ENCODE measurements at places on chromosomes 7 and 10.

GRCh38 chr7:139068544-139069399, 32.9 kb upstream of the ZC3HAV1L start:
- no peak for DNase-seq

- DNase-seq, result no peak
These were observed 195.3 kb downstream of the DIP2C start for GRCh38 chr10:494149-494542.

GRCh38 chr7:144481833-144482232, 78.3 kb upstream of the NOBOX start:
- no peak for DNase-seq

DNA sequence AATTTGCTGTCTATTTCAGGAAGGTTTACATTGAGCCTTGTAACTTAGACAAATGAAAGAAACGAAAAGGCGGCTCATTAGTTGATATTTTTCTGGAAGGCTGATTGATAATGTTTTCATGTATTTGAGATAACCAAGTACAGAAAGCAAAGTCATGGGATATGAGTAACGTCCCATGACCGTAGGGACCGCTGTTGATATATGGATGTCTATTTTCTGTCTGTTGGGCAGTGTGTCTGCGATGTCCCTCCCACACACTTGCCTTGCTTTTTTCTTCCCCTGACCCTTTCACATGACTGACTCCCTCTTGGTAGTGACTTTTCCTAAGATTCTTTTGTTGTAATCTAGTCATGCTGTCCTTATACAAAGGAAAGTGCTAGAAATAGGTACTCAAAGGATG, 57.0 kb upstream of the GPR158 start:
- no peak for DNase-seq

GRCh38 chr7:98126311-98127142, 19.9 kb downstream of the LMTK2 start:
- no peak for DNase-seq

DNA sequence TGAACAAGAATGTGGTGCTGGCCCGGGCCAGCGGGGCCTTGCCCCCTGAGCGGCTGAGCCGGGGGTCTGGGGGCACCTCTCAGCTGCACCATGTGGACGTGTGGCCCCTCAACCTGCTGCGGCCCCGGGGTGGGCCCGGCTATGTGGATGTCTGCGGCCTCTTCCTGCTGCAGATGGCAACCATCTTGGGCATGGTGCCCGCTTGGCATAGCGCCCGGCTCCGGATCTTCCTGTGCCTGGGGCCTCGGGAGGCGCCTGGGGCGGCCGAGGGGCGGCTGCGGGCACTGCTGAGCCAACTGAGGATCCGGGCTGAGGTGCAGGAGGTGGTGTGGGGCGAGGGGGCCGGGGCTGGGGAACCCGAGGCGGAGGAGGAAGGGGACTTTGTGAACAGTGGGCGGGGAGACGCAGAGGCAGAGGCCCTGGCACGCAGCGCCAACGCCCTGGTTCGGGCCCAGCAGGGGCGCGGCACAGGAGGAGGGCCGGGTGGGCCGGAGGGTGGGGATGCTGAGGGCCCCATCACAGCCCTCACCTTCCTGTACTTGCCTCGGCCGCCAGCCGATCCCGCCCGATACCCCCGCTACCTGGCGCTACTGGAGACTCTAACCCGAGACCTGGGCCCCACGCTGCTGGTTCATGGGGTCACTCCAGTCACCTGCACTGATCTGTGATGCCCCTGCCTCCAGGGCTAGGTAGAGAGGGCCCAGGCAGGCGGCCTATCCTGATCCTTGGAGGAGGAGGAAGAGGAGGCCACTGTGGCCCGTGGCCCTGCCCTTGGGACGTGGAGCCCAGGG, 1.1 kb upstream of the TRIP6 start:
- DNase-seq, result no peak

DNA sequence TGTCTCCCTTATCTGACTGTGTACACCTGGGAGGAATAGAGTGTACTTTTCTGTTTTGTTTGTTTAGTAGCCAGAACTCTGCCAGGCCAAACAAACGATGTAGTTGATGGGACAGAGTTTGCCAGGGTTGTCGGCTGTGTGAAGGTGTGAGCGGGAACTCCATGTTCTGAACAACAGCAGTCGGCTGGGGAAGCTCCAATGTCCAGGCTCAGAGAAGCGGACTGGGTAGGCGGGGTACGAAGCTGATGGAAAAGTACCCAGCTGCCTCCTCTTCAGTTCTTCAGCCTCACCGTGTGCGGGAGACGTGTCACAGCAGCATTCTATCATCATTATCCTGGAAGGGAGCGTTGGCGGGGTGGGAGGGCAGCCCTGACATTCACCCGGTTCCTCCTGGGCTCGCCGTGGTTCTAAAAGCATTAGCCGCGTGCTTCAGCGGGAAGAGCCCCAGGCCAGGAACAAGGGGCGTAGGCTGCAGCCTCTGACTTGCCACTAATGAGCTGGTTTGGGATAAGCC, 52.9 kb downstream of the PFKFB3 start:
- no peak for DNase-seq

GRCh38 chr7:150361402-150361801, 7.2 kb upstream of the REPIN1 start:
- no peak for DNase-seq

DNA sequence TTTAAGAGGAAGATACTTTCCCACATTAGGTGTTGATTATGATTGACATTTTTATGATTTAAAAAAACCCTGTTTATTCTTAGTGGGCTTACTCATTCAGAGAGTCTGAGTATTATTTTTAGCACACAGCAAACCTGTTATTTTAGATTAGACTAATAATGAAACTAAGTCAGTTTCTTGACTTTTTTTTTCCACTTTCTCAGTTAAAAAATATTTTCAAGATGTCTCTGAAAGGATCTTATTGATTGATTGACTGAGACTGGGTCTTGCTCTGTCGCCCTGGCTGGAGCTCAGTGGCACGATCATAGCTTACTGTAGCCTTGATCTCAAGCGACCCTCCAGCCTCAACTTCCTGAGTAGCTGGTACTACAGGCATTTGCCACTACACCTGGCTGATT, 20.4 kb upstream of the INPP5F start:
- DNase-seq, result no peak

DNA sequence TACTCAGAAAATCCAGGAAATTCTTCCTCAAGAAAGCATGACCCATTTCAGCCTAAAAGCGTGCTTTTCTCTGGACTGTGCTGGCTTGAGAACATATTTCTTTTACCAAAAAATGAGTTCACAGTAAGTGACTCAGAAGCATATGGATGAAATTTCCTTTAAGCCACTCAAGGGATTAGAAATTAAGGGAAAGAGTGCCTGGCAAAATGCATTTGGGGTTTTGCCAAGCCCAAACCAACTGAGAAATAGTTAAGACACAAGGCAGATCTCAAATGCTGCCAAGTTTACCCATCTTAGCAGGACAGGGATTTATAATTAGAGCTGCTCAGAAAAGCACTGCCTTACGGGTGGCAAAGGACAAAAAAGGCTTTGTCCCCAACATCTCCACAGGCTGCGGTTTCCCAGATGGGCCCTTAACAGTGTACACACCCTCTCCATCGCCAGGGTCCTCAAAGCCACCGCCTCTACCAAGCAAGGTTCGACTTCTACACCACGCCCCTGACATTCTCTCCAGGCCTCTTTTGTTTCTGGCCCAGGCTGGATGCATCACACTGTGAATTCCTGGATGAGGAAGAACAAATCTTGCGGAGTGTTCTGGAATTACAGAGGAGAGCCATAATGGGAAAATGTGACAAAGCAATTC, 30.1 kb upstream of the CDHR3 start:
- no peak for DNase-seq

DNA sequence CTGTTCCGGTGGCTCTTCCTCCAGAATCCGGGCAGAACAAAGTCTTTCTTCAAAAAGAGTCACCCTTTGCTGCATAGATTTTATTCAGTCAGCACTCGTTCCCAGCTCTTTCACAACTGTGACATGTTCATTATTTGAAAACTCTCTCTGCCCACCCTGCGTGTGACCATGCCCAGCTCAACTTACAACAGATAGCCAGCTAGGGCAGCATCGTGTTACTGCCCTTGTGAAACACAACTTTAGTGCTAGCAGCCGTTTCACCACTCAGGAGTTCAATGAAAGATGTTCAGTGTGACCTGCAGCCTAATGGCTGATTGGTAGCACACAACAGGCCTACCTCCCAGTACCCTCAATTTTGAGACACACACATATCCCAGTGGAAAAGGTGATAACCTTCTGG, 57.9 kb downstream of the ZNF438 start:
- no peak for DNase-seq

DNA sequence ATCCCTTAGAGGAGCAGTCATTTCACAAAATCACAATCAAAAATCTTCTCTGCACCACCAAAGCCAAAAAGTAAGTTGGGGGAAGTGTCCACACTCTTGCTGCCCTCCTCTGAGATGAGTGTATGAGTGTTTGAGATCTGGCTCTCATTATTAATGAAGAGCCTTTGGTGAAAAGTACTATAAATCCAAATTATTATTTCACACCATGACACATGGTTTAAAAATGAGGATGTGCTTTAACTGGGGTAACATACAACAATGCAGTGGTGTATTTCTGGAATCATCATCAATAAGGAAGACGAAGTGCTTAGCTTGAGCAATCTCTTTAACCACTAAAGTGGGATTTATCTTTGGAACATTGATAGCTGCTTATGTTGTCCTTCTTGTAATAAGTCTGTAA, 114.2 kb upstream of the ADAM12 start:
- no peak for DNase-seq

DNA sequence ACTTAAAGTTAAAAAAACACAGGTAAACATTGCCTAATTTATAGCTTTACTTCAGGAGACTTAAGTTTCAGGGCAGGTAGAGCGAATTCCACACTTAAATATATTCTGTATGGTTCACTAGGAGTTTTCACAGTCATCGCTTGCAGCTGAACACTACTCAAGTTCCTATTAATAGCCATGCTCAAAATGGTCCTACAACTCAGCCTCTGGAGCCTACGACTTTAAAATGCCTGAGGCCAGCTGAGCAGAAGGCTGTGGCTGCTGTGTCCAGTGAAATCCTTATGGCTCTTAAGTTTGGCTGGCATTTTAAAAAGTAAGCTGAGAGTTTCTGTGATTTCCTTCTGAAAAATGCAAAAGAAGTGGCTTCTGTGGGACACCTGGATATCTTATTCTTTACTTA, 105.4 kb upstream of the GLI3 start:
- DNase-seq, result peak; percentile 4

DNA sequence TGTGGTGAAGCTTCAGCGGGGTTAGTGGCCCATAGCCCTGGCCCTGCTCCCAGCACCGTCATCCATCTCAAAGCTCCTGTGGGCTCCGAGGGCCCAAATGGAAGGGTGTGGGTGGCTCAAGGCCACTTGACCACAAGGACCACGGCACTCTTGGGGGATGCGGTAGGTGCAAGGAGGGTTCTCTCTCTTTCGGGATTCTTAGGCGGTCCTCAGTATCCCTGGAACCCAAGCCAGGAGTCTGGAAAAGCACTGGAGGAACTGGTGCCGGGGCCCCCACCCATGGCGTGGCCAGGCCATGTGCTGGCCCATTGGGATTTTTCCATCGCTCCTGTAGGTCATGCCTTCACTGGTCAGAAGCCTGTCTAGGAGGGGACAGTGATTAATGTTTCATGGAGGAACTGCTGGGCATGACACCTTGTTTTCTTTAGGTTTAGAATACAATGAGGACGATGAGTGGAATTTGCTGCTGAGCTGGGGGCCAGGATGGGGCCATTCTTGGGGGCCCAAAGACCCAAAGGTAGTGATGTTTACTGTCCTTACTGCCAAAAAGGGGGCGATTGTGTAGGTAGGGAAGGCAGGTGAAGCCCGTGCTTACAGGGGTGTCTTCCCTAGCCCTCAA, 16.7 kb downstream of the AQP1 start:
- no peak for DNase-seq

DNA sequence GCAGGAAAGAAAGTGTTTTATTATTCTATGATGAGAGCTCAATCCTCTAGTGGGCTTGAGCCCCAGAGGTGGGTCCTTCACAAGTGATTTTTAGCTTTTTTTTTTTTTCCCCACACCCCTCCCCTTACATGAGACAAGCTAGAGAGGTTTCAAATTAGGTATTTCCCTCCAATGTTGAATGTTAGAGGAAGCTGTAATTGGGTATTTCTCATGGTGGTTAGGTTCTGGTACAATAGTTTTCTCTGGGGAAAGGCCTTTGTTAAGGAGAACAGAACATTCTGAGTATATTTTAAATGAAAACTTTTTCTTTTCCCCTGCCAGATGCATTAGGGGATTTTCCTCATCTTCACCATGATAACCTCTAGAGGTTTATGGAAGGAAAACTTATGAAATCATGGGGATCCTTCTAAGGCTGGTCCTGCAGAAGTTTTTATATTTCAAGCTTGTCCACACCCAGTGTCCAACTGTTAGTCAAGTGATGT, 1039.7 kb downstream of the NRG3 start:
- no peak for DNase-seq

DNA sequence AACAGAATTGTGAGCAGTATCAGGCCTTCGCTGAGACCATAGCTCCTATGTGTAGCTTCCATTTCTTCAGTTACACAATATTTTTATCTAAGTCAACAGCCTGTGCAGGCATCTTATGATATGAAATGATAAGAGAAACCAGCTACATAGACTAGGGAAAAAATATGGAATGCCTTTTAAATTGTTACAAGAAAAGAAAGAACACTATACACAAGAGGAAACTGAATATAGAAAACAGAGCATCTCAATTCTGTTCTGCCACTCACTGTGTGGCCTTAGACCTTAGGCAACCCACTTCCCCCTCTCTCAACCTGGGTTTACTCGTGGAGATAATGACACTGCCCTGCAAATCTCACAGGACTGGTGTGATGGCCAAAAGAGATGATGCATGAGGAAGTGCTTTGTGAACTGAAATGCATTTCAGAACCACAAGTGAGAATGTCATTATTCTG, 132.9 kb downstream of the LRRN3 start:
- no peak for DNase-seq

DNA sequence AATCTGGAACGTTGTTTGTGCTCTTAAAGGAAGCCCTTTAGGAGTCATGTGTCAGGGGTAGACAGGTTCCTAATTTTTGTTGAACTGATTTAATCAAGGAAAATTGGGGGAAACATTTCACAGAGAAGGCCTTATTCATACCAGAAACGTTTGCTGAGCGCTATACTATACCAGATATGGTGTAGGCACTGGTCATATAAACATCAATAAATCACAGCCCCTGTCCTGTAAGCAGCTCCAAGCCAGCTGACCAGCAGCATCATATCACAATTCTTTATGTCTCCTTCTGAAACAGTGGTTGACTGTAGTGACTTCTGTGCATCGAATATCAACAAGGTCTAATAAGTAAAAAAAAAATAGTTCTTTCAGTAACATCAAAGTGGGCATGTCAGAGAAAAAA, 1.1 kb downstream of the TMEM178B start:
- no peak for DNase-seq

DNA sequence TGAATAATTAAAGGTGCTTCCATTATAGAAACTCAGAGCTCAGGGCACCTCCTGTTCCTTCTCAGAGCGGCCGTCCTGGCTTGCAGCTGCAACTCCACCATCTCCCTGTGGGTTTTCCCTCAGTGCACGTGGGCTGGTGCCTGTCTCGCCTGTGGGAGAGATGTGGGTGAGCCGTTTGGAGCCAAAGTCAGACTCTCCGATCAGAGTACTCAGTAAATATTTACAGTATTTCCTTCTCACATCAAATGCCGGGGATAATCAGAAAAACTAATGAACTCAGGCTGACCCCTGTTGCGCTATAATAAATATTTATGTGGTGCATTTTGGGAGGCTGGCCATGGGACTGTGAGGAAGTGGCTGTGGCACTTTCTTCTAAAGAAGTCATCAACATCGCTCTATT, 155.8 kb upstream of the HABP2 start:
- DNase-seq, result no peak
